GM12864 (cell line): ENCODE measurements at places on chromosomes 5 and 9.
A peak's percentile ranks its signal among the peaks of the same experiment; 100 is the strongest.

DNA sequence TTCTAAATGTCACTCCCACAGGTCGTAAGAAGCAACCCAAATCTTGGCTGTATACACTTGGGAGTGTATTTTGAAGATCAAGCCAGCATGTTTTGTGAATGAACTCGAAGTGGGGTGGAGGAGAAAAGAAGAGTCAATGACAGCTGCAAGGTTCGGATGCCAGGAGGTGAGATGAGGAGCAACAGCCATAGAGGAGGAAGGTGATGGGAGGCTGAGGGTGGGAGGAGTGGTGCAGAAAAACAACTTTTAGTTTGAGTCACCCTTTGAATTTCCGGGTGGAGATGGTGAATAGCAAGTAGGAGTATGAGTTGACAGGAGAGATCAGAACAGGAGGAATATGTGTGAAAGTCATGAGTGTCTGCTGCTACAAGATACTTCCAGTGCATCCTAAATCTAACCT lies 153.6 kb downstream of the DIRAS2 start:
- no peak for DNase-seq

DNA sequence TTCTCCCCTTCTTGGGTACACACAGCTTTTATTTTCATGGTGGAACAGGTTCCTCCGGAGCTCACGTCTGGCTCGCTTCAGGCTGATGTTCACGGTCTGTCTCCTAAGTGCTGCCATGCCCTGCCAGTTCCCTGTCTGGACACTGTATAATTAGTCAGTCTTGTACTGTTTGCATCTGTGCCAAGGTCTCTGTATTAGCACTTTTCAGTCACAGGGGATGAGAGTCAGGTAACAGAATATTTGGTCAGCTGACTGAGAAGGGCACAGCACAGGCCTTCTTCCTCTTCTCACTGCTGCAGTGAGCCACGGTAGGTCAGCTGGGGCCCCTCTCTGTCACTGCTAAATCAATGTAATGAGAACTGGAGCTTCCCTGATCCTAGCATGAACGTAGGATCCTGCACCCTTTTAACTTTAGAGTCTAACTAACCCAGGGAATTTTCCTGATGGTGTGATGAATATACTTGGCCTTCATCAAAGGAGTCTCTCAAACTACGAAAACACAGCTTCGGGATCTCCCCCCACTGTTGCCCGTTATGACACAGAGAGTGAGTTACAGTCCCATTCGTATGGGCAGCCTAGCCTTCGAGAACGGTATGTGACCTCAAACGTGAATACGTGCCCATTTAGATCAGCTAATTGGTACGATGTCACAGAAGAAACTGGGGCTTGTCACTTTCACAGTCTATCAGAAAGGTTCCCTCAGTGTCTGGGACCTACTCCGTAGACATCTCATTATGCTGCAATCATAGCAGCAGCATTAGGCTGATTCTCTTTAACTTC lies 354.1 kb upstream of the RFX3 start:
- DNase-seq: no peak

GRCh38 chr5:148986636-148987035 lies 76.2 kb downstream of the SH3TC2 start:
- no peak for DNase-seq

- DNase-seq: no peak
These were observed 1259.8 kb downstream of the PTPRD start for GRCh38 chr9:9352877-9353481.

DNA sequence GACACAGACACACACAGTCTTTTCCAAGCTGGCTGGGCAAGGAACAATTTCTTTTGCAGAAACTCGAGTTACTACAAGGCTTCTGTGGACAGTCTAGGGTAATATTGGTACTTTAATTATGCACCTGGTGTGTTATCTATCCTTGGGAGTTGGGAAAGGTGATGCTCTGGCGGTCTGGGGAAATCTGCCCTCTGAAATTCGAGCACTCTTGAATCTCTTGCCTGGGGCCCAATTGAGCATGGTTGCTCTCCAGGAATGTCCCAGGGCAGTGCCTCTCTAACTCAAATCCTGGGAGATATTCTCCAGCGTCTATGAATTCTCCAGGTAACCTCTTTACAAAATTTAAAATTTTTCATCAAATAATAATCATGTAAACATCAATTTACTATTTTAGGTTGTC lies 69.3 kb downstream of the KCNIP1 start:
- no peak for DNase-seq

DNA sequence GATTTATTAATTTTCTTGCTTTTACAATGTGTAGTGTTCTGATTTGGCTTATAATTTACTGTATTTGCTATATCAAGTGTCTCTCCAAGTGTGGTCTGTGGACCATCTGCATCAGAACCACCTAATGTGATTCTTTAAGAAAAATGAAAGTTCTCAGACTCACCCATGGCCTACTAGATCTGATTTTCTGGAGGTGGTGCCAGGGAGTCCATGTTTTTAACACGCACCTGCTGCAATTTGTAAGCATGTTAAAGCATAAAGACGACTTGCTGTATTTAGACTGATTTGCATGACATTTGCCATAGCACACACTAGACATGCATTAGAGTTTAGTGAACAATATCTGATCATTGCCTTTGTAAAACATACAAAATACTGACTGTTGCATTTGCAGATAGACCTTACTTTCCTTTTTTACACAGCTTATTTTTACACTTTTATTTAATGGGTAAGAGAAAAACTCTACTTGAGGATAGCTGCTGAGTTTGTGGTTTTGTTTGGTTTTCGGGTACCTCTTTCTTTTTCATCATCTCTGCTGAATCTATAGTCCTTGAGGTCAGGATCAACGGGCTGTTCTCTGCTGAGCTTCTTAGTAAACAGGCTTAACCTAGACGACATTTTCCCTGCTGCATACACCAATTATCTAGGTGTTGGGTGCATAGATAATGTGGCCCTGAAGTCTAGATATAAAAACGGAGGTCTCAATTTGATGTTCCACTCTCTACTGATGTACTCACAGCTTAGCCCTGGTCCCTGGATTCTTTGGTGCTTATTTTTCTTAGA lies 138.0 kb upstream of the ZNF366 start:
- DNase-seq: no peak

- no peak for DNase-seq
These were observed 27.4 kb downstream of the INVS start for GRCh38 chr9:100126423-100126822.

DNA sequence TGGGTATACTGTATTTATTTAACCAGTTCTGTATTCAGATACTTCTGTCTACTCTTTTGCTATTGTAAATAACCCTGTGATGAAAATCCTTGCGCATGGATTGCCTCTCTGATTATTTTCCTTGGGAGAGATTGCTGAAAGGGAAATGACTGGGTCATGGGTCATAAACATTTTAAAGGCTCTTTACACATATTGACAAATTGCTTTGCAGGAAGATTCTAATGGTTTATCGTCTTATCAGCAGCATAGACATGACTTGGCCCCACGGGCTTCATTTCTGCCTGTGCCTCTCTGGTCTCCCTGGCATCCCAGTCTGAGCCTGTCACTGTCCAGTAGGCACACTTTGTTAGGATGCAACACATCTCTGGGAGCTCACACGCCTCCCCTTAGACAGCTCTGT lies 52.3 kb downstream of the RGS3 start:
- no peak for DNase-seq

DNA sequence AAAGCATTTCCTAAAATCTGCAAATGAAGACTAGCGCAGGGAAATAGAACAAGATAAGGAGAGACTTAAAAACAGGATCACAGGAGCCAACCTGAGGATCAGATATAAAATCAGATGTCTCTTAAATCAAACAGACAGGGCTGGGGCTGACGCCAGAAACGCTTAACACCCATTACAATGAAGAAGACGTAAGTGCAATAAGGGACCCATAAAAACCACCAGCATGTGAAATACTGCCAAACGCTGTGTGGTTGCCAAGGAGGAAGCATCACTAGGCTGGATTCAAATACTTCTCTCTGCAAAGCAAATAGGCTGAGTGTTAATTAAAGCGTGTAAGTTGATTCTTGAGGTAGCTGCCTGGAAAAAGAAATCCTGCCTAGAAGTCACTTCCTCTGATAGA lies 74.4 kb upstream of the ATP10B start:
- no peak for DNase-seq

DNA sequence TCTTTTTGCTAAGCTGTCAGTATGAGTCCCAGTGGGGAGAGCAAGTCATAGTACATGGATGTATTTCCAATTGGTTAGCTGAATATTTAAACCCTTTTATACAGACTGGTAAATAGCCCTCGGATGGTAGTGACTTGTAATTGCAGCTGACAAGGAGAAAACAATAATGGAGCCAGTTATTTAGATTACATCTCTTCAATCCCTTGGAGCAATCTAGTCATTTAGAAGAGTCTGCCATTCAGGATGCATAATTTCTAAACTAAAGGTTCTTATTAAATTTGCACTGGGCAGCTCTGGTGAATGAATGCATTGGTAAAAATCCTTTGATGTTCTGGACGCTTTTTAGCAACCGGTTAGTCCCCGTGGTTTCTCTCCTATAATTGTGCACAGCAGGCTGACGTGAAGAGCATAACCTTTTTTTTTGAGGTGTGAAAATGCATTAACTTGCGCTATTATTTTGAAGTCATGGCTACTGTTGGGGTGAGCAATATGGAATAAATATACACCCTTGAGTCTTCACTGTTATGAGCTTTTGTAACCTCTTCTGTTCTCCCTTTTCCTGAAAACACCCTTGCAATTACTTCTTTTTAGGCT lies 158.6 kb upstream of the CD180 start:
- DNase-seq: no peak

- DNase-seq: no peak
These were observed 7.5 kb upstream of the TTC1 start for GRCh38 chr5:160001457-160001856.

DNA sequence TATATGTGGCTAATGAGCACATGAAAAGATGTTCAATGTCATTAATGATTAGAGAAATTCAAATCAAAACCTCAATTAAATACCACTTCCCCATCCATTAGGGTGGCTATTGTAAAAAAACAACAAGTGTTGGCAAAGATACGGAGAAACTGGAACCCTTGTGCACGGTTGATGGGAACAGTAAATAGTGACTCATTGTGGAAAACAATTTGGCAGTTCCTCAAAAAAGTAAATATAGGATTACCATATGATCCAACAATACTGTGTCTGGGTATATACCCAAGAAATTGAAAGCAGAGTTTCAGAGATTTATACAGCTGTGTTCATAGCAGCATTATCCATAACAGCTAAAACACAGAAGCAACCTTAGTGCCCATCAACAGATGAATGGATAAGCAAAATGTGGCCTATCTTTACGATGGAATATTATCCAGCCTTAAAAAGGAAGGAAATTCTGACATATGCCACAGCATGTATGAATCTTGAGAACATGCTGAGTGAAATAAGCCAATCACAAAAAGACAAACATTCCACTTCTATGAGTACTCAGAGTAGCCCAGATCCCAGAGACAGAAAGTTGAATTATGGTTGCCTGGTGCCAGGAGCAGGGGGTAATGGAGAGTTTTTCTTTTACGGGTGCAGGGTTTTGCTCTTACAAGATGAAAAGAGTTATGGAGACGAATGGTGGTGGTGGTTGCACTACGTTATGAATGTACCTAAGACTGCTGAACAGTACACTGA lies 41.4 kb upstream of the LRRC14B start:
- no peak for DNase-seq

GRCh38 chr9:34573599-34574325 lies 15.8 kb downstream of the CNTFR start:
- no peak for DNase-seq

DNA sequence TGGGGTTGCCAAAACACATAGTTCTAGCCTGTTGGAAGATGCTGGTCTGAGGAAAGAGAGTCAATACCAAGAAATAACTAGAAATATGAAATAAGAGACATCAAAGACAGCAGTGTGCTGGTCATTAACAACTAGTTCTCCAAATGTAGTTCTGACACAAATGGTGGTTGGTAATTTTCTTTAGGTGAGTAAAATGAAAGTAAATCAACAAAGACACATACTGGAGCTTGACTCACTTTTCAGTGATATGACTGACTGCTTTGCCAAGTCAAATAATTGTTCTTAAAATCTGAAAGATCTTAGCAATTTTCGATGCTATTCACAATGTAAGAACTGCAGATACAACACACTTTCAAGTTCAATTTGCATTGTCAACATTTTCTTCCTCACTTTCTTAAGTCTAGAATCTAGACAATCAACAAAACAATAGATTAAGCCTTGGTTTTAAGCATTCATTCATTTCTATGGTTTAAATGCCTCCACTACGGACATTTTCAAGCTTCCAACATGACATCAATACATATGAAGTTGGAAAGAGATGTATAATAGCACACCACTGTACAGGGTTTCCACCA lies 166.8 kb upstream of the MAP3K1 start:
- no peak for DNase-seq

- DNase-seq: peak; percentile 22
These were observed 422.6 kb downstream of the EFNA5 start for GRCh38 chr5:107248066-107248695.

GRCh38 chr5:60727033-60727679 lies 27.2 kb upstream of the DEPDC1B start:
- DNase-seq: no peak

DNA sequence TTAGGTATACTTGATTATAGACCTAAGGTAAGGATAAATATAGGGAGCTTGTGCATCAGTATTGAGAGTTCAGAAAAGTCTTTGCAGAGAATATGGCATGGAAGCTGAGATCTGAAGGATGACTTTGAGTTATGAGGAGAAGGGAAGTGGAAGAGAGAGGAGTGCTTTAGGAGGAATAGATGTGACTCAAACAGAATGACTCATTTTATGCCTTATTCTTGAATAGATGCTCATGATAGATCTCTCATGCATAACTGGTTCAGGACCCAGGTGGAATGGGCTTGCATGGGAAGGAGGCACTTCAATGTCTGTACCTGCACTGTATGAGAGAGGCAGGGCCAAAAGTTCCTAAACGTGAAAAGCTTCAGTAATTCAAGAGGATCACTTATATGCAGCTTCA lies 103.3 kb downstream of the CWC27 start:
- DNase-seq: no peak

GRCh38 chr5:178531786-178532185 lies 58.4 kb downstream of the COL23A1 start:
- DNase-seq: no peak

DNA sequence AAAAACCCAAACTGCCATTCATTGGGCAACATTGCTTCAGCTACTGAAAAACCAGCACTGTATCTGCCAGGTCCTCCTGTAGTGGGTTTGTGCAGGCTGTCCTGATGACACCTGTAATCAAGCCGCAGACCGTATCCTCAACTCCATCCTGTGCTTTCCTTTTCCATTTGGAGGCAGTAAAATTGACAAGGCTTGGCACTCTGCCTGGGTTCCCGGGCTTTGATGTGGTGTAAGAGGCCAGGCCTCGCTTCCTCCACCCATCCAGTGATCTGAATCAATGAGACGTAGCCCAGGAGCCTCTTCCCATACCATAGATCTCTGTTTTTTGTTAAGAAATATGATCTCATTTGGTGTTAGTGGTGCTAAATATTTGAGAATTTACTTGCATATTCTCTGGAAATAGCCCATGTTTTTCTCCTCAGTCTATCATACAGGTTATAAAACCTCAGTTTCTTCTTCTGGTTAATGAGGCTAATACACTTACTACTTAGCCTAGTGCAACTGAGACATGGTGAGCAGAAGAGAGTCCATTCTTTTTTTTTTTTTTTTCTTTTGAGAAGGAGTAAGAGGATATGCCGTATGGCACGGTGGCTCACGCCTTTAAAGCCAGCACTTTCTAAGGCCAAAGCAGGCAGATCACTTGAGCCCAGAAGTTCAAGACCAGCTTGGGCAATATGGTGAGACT lies 34.8 kb downstream of the LSM11 start:
- DNase-seq: no peak

GRCh38 chr5:148632255-148633066 lies 21.9 kb downstream of the HTR4 start:
- no peak for DNase-seq

GRCh38 chr9:110337727-110338126 lies at the start of gene TXNDC8:
Gene TXNDC8, minus strand, starts transcription at chr9:110337863.
- no peak for DNase-seq
